ENCODE measurements at places on chromosomes 13 and 19. TPM values are rescaled to one million over a fixed set of nuclear protein-coding genes. Genes with fewer than 3 reads are reported as not detected.
A peak's percentile ranks its signal among the peaks of the same experiment; 100 is the strongest.

DNA sequence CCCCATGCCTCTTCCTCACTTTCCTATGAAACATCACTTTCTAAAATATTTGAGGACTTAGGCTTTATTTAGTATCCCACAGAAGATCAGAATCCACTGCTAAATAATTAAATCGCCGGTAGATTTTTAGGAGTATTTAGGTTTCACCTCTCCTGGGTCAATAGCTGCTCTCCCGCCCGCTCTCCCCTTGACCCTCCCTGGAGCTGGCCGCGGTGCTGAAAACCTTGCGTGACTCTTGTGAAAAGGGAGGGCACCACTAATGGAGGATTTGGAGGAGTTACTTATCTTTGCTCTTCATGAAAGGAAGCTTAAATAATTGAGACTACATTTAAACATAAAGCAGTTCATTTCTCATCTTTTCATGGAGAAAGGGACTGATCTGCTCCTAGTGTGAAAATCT is 14.1 kb downstream of the POU4F1 start:
- no peak for DNase-seq

The ZNF773 gene
- polyA plus RNA-seq, result 16.0 TPM

DNA sequence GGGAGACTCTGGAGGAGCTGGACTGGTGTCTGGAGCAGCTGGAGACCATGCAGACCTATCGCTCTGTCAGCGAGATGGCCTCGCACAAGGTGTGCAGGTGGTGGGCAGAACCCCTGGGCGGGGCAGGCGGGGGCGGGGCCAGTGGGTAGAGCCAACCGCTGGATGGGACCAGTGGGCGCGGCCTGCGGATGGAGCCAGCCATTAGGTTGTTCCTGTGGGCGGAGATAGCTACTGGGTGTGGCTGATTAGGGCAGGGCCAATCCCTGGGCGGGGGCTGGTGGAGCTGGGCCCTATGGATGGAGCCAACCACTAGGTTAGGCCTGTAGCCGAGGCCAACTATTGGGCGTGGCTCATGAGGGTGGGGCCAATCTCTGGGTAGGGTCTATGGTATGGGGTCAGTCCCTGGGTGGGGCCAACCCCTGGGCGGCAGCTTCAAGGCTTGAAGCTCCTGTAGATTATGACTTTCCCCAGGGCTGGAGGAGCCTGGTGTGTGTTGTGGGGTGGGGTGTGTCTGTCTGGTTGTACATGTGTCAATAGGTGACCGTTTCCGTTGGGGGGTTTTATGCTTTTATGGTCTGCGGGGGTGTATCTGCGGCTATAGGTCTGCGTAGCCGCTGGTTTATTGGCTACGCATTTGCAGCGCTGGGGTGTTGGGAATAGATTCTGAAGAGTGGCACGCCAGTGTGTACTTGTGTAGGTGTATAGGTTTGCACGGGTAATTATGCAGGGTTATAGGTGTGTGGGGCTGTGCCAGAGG is 30.7 kb downstream of the PDE4A start:
- no peak for DNase-seq

The POLRMT gene
- 54.2 TPM for polyA plus RNA-seq

- DNase-seq, result no peak
Measured at GRCh38 chr19:4113398-4114088, 10.4 kb downstream of the MAP2K2 start.

- DNase-seq, result no peak
Measured at GRCh38 chr13:79227418-79227817, 178.6 kb downstream of the RBM26 start.

- DNase-seq, result peak; percentile 11
Measured at GRCh38 chr13:104318121-104318520, 1251.9 kb upstream of the SLC10A2 start.

- DNase-seq, result no peak
Measured at GRCh38 chr19:55463583-55464031, 944 bp downstream of the C19orf85 start.

DNA sequence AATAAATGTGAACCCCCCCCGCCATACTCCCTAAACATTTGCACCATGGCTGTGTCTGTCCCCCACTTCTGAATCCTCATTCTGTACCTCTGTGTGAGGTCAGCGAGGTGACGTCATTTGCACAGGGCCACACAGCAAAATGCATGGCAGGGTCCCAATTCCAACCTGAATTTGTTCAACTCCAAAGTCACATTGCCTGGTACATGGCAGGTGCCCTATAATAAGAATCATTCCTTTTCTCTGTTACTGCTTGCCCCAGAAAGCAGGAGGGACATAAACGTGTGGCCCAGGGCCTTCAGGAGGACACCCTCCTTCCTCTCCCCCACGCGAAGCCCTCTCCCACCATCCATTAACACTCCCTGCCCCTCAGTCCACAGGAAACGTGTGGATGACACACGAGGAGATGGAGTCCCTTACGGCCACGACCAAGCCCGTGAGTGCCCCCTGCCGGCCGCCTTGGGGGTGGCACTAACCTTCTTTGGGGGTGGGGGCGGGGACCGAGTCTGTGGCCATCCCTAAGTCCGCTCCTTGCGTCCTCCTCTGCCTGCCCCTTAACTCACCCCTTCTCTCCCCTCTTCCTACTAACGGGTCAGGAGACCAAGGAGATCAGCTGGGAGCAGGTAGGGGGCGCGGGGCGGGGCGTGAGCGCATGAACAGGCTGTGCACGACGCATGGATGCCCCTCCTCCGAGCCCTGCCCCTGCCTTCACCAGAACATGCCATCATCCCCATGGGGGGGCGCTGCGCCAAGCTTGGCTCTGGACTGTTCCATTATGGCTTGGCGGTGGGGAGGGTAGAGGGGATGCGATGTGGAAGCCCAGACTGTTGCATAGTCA is 9.4 kb downstream of the HRC start:
- no peak for DNase-seq

GRCh38 chr19:5697890-5698634 is 8.0 kb downstream of the RPL36 start:
- no peak for DNase-seq

DNA sequence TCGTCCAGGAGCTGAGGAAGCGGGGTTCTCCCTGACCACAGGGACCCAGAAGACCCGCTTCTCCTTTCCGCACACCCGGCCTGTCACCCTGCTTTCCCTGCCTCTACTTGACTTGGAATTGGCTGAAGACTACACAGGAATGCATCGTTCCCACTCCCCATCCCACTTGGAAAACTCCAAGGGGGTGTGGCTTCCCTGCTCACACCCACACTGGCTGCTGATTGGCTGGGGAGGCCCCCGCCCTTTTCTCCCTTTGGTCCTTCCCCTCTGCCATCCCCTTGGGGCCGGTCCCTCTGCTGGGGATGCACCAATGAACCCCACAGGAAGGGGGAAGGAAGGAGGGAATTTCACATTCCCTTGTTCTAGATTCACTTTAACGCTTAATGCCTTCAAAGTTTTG is 18.9 kb downstream of the VASP start:
- DNase-seq, result peak; percentile 84
